ENCODE measurements at places on chromosomes 5 and 9. TPM values are rescaled to one million over a fixed set of nuclear protein-coding genes. Genes with fewer than 3 reads are reported as not detected.
A peak's percentile ranks its signal among the peaks of the same experiment; 100 is the strongest.

GRCh38 chr9:112166176-112167140, 8.6 kb downstream of the SUSD1 start:
- DNase-seq = peak; percentile 17

GRCh38 chr9:133943036-133943780, 48.9 kb downstream of the VAV2 start:
- DNase-seq = no peak

- DNase-seq = no peak
Observed at GRCh38 chr5:18607570-18607969, 973.3 kb downstream of the TAF11L14 start.

GRCh38 chr9:79433703-79434102, 138.1 kb upstream of the TLE4 start:
- DNase-seq = no peak

DNA sequence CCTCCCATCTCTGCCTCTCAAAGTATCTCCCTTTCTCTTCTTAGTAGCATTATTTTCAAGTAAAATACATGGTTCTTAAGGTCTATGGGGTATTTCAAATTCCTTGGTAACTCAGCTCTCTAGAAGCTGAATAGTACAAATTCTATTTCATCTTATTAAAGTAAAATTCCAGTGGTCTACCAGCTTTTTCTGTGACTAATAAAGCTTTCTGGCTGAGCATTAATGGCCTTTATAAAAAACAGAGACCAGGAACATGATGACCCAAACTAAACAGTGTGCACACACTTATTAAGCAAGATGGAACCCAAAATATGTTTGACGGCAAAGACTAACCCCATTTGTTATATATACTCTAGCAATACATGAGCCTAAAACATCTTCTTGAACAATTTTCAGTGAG, 142.6 kb downstream of the OR2K2 start:
- DNase-seq = no peak

- no peak for DNase-seq
Observed at GRCh38 chr5:133667217-133667616, 54.9 kb upstream of the FSTL4 start.

DNA sequence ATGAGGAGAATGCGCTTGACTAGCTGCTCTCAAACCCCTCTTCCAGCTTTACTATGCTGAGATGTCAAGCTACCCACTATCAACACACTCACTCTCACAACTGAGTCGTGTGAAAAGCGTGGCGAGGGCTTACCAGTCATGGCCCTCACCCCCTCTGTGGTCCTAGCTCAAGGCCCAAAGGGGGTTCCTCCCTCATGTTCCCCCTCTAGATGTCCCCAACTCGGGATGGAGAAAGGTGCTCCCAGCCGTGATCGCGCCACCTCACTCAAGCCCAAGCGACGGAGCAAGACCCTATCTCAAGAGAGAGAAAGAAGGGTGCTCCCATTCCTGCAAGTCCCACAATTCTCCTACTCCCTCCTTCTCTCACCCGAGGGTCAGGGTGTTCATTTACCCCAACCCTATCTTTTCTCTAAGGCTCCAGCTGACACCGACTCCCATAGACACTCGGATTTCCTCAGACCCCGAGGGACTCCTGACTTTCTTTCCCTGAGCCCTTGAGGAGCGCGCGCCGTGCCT, 559 bp downstream of the SLC38A9 start:
- DNase-seq = no peak

GRCh38 chr5:109224276-109224882, 185.4 kb downstream of the PJA2 start:
- DNase-seq = no peak

GRCh38 chr9:121645003-121645402, 6.4 kb upstream of the DAB2IP start:
- DNase-seq = peak; percentile 85

GRCh38 chr9:30757723-30758122, 1626.7 kb upstream of the ACO1 start:
- DNase-seq = no peak

DNA sequence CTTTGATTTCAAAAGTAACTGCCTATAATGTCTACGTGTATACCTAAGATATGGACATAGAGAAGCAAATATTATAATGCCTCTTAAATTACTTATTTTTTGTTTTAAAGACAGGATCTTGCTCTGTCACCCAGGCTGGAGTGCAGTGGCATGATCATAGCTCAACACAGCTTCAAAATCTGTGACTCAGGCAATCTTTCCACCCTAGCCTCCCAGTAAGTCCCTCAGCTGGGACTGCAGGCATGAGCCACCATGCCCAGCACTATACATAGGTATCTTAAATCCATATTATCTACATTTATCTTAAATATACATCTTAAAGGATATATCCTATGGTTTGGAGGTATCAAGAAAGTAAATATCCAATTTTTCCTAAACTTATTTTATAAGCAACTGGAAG, 261.2 kb downstream of the ARL15 start:
- no peak for DNase-seq

GRCh38 chr5:132046880-132047299, 13.6 kb upstream of the IL3 start:
- DNase-seq = no peak

GRCh38 chr9:137168904-137169856, 671 bp downstream of the LRRC26 start:
- no peak for DNase-seq

- no peak for DNase-seq
Observed at GRCh38 chr5:170573660-170574059, 69.8 kb downstream of the KCNIP1 start.

- DNase-seq = no peak
Observed at GRCh38 chr5:125634216-125634835, 788.9 kb upstream of the GRAMD2B start.

DNA sequence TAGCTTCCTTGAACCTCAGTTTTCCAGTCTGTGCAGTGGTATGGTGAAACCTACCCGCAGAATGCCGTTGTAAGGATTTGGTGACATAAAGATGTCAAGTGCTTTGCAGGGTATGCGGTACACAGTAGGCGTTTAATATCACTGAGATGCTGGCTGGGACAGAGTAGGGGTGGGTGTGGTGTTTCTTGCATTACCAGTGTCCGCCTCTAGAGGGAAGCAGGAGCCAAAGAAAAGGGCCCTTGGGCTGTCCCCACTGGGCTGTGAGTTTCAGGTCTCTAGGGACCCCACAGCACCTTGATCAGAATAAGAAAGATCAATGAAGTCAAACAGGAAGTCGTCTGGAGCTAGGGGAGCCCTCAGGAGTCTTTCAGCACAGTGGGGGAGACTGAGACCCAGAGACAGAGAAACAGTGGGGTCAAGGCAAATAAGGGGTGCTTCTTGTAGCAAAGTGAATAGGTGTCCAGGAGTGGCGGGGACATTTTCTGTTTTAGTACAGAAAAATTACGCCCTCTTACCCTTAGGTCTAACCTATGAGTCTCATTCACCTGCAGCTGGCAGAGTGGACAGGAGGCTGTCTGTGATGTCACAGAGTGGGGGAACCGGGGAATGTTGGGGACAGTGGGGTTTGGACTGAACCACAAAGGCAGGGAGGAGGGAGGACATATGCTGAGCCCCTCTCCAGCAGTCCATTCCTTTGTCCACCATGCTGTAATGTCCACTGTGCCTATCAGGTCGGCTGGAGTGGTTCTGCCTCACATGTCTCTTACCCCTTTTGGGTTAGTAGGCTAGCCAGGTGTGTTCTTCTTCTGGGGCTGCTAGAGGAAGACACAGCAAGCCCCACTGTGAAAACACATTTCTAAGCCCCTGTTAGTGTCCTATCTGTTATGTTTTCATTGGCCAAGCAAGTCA, 4.7 kb upstream of the TEX53 start:
- peak; percentile 50 for DNase-seq

DNA sequence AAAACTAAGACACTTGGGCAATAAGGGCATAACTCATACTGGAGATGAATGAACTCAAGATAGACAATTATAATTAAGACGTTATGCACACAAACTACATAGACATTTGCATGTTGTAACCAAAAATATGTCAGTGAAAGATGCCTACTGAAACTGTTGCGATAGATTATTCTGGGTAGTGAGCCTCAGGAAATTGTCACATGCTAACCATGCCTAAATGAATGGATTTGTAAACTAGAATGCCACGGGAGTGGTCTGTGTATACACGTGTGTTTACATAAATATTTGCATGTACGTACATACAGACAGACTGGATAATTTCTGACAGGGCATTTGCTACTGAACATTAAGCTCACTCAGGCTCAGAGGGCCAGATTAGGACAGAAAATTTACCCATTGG, 1.2 kb downstream of the NIPSNAP3B start:
- DNase-seq = no peak

- DNase-seq = peak; percentile 95
Observed at GRCh38 chr9:137254624-137255447, at the start of gene NELFB. NELFB (plus strand) TSS chr9:137255327.

DNA sequence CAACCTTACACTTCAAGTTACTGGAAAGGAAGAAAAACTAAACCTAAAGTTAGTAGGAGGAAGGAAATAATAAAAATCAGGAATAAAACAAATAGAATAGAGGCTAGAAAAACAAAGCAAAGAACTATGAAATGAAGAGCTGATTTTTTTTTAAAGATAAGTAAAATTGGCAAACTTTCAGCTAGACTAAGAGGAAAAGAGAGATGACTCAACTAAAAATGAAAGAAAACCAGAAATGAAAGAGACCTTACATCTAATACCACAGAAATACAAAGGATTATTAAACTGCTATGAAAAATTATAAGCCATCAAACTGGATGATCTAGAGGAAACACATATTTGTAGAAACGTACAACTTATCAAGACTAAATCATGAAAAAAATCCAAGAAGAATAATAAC, 60.0 kb downstream of the PRRC1 start:
- DNase-seq = no peak

DNA sequence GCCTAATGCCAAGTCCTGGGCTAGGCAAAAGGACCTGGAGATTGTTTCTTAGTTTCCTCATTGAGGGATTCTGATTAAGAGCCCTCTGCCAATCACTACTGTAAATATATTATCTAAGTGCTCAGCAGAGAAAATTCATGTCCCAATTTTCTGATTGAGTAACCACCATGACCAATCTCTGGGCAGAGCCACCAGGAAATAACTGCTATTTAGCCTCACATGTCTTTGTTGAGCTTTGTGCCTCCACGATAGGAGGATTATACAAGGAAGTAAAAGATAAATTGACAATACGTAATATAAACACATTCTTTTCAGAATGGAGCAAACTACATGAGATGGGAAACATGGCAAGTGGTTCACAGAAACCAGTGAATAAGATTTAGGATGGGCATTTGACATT, 396.1 kb upstream of the PAPPA start:
- DNase-seq = no peak

DNA sequence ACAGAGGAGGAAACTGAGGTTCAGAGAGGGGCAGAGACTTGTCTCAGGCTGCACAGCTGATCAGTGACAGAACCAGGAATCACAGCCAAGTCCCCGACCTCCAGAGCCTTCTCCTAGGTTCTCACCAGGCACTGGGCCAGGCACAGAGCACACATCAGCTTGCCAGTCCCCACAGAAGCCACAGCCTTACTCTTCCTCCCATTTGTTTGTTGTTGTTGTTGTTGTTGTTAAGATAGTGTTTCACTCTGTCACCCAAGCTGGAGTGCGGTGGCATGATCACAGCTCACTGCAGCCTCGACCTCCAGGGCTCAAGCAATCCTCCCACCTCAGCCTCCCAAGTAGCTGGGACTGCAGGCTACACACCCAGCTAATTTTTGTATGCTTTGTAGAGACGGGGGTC, 41.4 kb downstream of the NAIF1 start:
- no peak for DNase-seq

GRCh38 chr9:125460346-125460745, 198.7 kb downstream of the GAPVD1 start:
- no peak for DNase-seq

- DNase-seq = no peak
Observed at GRCh38 chr9:116656977-116657376, 30.1 kb upstream of the TRIM32 start.

GRCh38 chr9:132698989-132699388, 28.7 kb downstream of the GTF3C4 start:
- no peak for DNase-seq

- no peak for DNase-seq
Observed at GRCh38 chr5:81147011-81147885, 85.9 kb upstream of the CKMT2 start.

DNA sequence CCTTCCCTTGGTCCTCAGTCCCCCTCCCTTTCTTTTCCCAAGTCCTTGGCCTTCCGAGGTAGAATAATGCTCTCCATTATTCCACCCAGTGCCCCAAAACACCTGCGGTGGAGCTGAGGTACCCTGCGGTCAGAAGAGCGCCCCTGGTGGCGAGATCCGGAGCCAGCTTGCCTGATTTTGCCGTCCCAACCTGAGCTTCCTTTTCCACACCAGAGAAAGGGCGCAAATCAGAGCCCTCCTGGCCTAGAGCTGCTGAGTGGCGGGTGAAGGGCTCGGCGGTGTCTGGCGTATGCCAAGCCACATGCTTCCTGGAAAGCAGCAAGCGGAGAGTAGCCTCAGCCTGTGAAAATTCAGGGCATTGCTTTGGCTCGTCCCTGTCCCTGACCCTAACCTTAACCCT, 21.1 kb upstream of the CARTPT start:
- DNase-seq = peak; percentile 58

DNA sequence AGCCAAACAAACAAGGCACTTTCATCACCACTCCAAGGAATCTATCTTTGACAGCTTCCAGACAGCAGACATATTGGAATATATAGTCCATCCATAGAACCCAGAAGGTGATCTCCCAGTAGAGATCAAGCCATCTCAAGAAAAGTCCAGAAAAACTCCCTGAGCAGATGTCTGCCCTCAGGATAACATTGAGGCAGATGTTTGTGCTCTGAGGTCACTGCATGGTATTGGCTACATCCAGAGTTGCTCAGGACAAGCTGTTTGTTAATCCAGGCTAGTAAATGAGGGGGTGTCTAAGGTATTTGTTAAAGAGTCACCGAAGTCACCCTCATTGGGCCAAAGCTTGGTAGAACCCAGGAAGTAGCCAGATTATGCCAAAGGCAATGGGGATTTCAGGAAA, 556.3 kb upstream of the KLF4 start:
- no peak for DNase-seq

- DNase-seq = no peak
Observed at GRCh38 chr5:132451387-132451786, 39.2 kb downstream of the IRF1 start.

GRCh38 chr9:105062222-105062855, 134.4 kb upstream of the ABCA1 start:
- DNase-seq = peak; percentile 76

DNA sequence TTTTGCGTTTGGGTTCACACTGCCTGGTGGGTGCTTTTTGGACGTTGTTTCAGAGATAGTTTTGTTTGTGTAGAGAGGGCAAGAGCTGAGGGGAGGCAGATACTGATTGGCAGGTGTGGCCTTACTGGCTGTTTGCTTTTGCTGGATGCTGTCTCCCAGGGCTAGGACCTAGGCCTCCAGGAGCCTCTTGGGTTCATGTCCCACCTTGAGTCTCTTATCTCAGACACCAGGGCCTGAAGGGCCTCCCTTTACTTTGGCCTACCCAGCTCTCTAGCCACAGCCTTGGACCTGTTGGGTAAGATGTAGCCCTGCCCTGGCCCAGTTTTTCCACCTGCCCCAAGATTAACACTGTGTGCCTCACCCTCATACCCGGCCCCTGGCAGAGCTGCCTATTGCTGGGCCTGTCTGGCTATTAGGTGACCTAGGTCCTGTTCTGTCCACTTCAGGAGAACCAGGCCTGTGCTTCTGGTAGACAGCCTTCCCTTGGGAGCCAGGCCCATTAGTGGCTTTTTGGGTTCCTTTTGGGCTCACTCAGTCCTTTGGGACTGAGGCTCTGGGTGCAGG, 13.4 kb downstream of the PTPA start:
- no peak for DNase-seq

Gene FOXI1
- not detected for total RNA-seq

Gene GNE
- total RNA-seq = 24.3 TPM

Gene ANGPTL2
- 11.4 TPM for total RNA-seq

Gene FREM1
- total RNA-seq = 3.4 TPM

Gene SMIM32
- not detected for total RNA-seq

Gene PLCXD3
- 10.9 TPM for total RNA-seq

Gene RNF183
- total RNA-seq = not detected

Gene SPACA9
- total RNA-seq = 19.5 TPM
